T-helper 1 cell (primary cell): ENCODE measurements at places on chromosomes 12 and 14.

- no peak for DNase-seq
Observed at GRCh38 chr12:53365245-53365904, 14.6 kb upstream of the SP1 start.

DNA sequence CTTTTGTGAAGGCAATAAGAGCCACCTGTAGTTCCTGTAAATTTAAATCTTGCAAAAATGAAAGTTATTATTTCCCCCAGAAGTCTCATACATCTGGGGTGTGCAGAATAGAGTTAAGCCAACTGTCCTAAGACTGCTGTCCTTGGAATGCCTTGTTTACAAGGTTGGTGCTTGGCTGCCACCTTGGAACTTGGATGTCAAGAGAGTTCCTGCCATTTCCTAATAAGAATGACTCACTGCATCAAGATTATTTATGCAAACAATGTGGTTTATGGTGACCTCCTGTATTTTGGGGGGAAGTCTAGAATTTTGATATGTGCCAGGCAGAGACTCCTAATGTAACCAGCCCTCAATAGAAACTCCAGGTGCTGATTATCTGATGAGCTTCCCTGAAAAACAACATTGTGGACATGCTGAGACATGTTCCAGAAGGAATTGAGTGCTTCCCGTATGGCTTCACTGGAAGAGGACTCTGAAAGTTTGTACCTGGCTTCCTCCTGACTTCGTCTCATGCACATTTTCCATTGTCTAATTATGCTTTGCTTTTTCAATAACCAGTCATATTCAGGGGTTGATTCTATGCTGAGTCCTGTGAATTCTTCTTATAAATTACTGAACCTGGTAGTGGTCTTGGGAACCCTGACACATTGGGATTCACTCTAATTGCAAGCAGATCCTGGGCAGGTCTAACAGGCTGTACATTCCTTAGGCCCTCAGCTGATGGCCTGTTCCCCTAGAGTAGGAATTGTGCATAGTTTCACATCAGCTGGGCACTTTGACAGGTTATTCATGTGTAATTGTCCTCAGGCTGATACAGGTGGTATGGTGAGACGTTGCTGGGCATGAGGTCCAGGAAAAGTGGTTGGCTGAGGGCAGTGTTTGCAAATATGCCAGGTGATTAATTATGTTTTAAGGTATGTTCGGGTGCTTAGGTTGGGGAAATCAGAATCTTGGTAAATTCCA is 1370.7 kb upstream of the TMEM132C start:
- no peak for DNase-seq

GRCh38 chr12:78088391-78088832 is 257.7 kb downstream of the NAV3 start:
- DNase-seq, result no peak

DNA sequence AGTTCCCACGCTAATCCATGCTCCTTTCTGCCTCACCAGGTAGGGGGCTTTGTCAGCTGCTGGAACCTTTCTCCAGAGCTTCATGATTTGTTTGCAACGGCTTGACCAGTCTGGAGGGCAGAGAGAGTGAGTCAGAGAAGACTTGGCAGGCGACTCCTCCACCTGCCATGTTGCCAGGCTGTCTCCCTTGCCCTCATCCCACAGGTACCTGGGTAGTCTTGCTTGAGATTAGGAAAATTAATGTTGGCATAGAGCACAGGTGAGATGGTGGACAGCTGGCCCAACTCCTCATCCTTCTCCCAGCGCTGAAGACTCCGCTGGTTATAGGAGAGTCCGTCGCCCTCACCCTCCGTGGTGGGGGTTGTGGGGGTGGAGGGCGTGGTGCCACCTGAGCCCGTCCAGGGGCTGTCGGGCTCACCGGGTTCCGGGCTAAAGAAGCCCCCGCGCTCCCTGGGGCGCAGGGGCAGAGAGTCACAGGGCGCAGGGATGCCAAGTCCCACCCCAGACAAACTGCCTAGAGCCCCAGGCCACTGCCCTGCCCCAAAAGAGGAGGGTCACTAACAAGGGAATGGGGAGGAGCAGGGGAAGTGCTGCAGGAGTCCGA is 18.6 kb downstream of the KMT2D start:
- no peak for DNase-seq

GRCh38 chr14:104602315-104602932 is 2.1 kb downstream of the TMEM179 start:
- no peak for DNase-seq

DNA sequence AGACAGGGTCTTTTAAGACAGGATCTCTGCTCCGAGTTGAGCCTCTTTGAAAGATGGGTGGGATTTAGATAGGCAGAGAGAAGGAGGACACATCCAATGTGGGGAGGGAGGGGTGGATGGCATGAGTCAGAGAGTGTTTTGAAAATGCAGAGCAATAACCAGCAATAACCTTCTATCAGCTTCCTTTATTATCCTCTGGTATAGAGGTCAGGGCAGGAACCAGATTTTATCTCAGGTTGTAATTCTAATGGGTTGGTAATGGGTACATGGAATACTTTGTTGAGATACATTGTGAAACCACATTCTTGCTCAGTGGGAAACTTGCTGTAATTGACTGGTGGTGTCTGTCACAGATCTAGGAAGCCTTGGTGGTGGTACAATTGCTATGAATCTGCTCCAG is 37.6 kb upstream of the CCDC63 start:
- no peak for DNase-seq

GRCh38 chr14:33589334-33589733 is 361.5 kb downstream of the EGLN3 start:
- DNase-seq, result no peak

GRCh38 chr14:91231446-91231845 is 13.1 kb downstream of the GPR68 start:
- DNase-seq, result no peak

DNA sequence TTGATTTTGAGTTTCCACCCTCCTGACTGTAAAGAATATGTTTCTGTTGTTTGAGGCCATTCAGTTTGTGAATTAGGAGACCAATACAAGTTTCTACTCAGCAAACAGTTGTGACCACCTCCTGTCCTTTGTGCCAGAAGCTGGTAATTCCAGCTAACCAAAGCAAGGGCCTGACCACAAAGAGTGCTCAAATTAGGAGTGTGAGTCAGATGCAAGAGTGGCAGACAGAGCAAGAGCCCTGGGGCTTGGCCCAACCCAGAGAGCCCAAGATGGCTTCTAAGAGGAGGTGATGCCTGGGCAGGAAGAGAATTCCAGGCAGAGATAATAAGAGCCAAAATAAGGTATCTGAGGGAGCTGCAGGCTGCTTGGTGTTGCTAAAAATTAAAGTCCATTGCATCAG is 77.7 kb upstream of the C14orf132 start:
- DNase-seq, result no peak

GRCh38 chr14:54818201-54819133 is 84.2 kb downstream of the GCH1 start:
- no peak for DNase-seq
